Activated CD4-positive, alpha-beta memory T cell treated with anti-CD3 and anti-CD28 coated beads for 36 hours (primary cell): ENCODE measurements at places on chromosomes 5 and 9.

GRCh38 chr5:141430332-141431113 is at the start of gene PCDHGA12:
Gene PCDHGA12, plus strand, starts transcription at chr5:141430507. Its CDS starts 253 bp downstream, at chr5:141430760.
- peaks cover 4% of the 10 kb centered on the region for H3K4me1 ChIP-seq
- peaks cover 20% of the 10 kb centered on the region for H3K36me3 ChIP-seq
- peak within 1 kb of the TSS; percentile 63 for H3K27ac ChIP-seq

DNA sequence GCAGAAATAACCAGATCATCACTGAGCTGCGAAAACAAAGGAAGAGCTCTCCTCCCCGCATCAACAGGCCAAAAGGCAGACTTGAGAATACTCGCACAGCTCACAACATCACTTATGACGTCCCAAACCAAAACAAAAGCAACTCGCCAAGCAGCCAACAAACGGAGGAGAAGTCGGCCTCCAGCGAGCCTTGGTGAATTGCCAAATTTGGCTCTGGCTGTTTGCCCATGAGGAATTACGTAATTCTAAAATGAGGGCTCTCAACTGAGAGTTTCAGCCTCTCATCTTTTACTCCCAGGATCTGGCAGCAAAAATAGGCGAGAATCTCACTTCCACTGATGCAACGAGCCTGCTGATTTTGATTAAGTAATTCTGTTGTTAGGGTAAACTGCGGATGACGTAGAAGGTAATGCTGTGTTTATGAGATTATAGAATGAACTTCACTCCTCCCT is 51.7 kb upstream of the SEMA6A start:
- no peak for DNase-seq
- H3K4me1 ChIP-seq, result no peaks in the 10 kb centered on the region
- H3K27ac ChIP-seq, result no peak overlapping the region
- no peak overlapping the region for H3K4me3 ChIP-seq

DNA sequence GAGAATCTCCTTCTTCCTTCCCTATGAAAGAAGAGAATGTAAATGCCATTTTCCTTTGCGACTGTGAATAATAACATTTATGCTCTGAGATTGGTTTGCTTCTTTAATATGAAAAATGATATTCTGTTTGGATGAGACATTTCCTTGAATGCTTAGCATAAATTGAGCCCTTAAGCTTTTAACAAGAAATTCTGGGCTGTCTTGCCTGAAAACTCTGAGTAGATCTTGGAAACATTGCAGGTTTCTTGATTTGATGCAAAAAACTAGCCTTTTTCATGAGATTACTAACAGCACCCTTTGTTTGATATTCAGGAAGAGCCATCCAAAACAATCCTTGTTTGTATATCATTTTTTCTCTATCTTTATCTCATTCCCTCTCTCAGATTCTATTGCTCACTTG is 272.5 kb downstream of the TMEM38B start:
- H3K27ac ChIP-seq, result no peak overlapping the region
- H3K4me1 ChIP-seq, result no peaks in the 10 kb centered on the region

DNA sequence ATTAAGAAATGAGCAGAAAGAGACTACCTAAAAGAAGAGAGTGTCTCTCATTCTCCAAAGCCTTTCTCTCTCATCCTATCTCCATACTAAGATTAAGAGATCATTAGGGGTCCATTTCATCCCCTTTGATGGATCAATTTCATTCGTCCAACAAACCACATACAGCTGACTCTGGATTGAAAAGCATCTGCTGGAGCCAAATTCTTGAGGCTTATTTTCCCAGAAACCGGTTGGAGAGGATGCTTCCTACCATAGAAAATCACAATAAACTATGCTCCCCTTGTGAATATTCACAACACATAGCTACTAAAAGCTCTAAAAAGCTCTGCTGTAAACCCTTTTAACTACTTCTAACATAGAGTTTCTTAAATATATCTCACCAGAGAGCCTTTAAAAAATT is 755.0 kb upstream of the ZNF608 start:
- H3K4me3 ChIP-seq, result no peak overlapping the region
- H3K4me1 ChIP-seq, result no peaks in the 10 kb centered on the region
- H3K27me3 ChIP-seq, result no peaks in the 10 kb centered on the region
- DNase-seq, result no peak

DNA sequence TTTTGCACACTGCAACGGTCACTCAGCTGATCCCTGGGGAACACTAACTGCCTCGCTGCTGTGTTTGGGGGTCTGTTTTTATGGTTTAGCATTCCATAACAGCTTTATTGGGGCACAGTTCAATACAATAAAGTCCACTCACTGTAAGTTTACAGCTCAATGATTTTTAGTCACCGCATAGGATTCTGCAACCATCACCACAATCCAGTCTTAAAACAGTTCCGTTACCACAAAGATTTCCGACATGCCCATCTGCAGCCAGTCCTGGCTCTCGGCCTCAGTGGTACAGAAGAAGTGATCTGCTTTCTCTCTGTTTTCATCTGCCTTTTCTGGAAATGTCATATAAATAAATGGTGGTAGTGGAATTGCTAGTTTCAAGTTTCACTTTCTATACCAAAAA is 23.6 kb downstream of the OR2V2 start:
- H3K27ac ChIP-seq, result no peak overlapping the region
- H3K4me3 ChIP-seq, result no peak overlapping the region
- H3K27me3 ChIP-seq, result peaks cover 67% of the 10 kb centered on the region
- no peaks in the 10 kb centered on the region for H3K36me3 ChIP-seq

DNA sequence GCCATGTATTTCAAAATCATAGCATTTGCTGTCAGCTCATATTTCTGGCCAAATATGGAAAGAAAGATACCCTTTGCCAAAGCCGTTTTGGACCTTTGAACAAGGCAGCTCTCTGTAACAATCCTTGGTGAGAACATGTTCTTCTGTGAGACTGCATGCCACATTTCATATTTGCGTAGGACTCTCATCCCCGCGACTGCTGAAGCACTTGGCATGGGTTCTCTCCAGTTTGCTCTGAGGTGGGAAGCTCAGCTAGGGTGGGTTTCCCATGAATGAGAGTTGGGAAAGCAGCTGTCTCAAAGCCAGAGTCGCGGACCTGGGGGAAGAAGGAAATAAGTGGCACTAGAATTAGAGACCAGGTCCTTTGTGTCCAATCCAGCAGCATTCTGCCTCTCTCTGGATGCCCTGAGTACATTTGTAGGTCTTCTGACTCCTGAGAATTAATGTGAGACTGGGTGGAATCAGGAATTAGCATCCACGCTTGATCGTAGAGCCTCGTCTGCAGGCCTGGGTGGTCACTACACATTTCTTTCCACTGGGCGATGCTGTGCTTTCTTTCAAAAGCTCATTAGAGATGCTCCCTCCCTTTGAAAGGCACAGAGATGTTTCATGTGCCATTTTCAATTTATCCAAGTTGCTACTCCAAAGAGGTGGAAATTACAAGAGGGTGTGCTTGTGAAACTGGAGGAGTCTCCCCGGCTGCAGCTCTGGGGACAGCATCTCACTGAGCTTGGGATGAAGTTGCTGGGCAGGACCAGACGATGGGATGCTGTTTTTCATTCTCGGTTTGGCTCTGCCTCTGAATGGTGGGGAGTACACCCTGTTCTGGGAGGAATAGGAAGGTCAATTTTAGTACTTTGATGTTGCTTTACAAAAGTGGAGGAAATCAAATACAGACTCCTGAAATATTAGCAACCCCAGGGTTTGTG is 197.2 kb downstream of the GADD45G start:
- no peak overlapping the region for H3K4me3 ChIP-seq
- H3K27me3 ChIP-seq, result no peaks in the 10 kb centered on the region
- H3K36me3 ChIP-seq, result no peaks in the 10 kb centered on the region
- DNase-seq, result no peak

DNA sequence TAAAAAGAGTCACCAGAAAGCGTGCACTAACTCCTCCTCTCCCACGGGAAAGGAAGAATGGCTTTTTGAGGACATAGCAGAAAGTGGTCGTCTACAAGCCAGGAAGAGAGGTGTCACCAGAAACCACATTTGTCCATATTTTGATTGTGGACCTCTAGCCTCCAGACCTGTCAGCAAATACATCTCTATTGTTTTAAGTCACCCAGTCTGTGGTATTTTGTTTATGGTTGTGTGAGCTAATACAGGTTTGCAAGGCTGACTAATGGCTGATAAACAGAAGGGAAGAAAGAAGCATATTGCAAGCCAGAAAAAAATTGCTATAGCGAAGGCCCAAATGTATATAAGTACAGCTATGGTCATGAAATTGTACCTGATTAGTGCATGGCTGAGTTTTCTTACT is 21.4 kb downstream of the WDR70 start:
- no peaks in the 10 kb centered on the region for H3K4me1 ChIP-seq
- H3K27me3 ChIP-seq, result no peaks in the 10 kb centered on the region
- DNase-seq, result no peak

DNA sequence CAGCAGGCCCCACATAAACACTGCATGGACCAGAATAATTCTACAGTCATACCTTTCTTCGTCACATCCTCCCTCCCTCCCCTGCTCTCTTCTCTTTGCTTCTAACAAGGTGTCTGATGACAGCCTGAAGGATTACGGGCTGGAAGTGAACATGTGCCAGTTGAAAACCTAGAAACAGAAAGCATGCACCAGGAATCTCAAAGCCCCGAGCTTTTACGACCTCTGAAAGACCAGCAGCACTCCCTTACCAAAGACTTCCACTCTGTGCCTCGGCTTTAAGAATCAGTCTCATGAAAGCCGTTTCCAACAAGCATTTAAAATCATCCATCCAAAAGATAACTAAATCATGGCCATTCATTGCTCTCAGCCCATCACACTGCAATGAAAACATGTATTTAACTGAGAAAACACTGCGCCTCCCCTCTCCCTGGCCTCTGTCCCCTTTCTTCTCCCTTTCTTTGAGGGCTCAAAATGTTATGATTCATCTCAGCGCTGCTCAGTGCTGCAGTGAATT is 21.3 kb downstream of the MSX2 start:
- DNase-seq, result no peak
- no peak overlapping the region for H3K27ac ChIP-seq
- H3K27me3 ChIP-seq, result peaks cover 27% of the 10 kb centered on the region
- no peak overlapping the region for H3K4me3 ChIP-seq
- no peaks in the 10 kb centered on the region for H3K4me1 ChIP-seq
- H3K36me3 ChIP-seq, result no peaks in the 10 kb centered on the region

DNA sequence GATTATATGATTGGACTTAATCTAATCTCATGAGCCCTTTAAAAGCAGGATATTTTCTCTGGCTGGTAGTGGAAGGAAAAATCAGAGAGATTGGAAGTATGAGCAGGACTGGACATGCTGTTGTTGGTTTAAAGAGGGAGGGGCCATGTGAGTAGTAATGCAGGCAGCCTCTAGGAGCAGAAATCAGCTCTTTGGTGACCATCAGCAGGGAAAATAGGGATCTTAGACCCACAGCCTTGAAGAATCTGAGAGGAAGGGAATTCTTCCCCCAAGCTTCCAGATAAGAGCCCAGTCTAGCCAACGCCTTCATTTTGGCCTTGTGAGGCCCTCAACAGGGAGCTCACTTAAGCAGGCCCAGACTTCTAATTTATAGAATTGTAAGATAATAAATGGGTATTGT is 9.5 kb downstream of the SH3GL2 start:
- no peaks in the 10 kb centered on the region for H3K36me3 ChIP-seq
- H3K27ac ChIP-seq, result no peak overlapping the region
- no peak for DNase-seq
- H3K4me1 ChIP-seq, result no peaks in the 10 kb centered on the region

- DNase-seq, result no peak
- H3K4me3 ChIP-seq, result peak overlapping the region; percentile 83
- H3K4me1 ChIP-seq, result peaks cover 41% of the 10 kb centered on the region
- H3K27ac ChIP-seq, result peak overlapping the region; percentile 49
These were observed 722 bp upstream of the ERGIC1 start for GRCh38 chr5:172833372-172833685.

GRCh38 chr5:150514708-150515211 is 6.8 kb downstream of the NDST1 start:
- H3K36me3 ChIP-seq, result no peaks in the 10 kb centered on the region
- no peaks in the 10 kb centered on the region for H3K4me1 ChIP-seq
- H3K4me3 ChIP-seq, result no peak overlapping the region
